Left kidney (tissue), 8 donors: ENCODE measurements at places on chromosomes 4 and X.

GRCh38 chr4:73603271-73603710 is 16.9 kb downstream of the RASSF6 start:
- DNase-seq = no peak

DNA sequence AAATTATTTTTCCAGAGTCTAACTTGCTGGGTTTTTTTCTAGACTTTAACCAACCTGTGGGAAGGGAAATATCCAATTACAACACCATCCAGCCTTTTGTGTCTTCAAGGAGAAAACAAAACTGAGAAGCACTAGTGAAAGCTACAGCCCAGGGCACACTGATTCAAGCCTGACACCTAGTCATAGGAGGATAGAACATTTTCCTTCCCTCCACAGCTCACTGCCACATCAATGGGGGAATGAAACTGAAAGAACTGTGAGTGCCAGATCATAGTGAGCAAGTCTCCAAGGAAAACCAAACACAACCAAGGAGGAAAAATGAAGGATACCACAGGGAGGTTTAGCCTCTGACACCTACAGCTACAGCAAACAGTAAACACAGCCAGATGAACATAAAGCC is 43.3 kb upstream of the MAGEA8 start:
- no peak for DNase-seq

DNA sequence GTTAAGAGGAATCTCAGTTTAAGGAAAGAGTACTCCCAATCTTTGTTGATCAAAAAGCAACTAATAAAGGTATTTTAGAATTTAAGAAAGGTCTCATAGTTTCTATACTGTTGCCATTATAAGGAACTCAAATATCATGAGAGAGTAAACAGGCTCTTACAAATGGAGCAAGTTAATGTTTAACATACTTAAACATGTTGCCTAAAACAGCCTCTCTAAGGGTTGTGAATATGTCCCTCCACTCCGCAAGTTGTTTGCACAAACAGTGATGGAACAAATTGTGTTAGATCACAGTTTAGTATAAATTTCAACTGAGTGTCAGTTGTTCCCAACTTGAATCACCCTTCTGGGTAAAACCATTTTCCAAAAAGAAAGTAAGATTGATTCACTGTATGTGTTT is 1678.3 kb downstream of the PCDH19 start:
- DNase-seq = no peak

DNA sequence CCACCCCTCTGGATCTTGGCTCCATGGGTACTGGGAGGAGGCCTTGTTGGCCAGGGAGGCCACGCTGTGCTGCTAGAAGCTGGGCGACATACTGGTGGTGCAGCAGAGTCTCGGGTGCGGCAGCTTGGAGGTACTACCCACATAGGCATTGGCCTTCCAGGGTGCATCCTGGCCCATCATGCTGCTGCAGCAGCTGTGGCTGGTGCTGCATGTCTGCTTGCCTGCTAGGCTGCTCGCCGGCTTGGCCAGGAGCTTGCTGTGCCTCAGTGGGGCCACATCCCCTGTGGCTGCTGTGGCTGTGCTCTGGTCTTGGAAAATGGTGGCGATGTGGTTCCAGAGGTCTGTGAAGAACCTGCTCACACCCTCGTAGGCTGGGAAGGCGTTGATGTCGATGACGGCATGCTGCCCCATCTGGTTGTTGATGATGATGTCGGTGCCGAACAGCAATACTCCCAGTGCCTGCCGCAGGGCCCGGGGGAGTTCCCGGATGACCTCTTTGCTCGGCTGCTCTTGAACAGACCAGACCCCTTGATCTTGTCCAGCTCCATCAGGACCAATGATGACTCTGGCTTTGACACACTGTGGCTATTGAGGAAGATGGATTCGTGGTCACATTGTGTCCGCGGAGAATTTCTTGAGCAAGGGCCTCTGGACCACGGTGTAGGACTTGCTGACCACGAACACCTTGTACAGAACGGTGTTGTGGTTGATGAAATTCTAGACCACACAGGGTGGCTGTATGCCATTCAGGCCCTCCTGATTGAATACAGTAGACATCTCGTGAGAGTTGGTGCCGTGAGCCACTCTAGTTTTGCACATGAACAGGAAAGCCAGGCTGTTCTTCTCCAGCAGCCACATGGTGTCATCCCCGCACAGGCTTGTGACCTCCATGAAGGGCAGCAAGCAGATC is 11.8 kb downstream of the RBM10 start:
- no peak for DNase-seq

GRCh38 chr4:163815776-163816175 is 321.3 kb downstream of the TMA16 start:
- no peak for DNase-seq

DNA sequence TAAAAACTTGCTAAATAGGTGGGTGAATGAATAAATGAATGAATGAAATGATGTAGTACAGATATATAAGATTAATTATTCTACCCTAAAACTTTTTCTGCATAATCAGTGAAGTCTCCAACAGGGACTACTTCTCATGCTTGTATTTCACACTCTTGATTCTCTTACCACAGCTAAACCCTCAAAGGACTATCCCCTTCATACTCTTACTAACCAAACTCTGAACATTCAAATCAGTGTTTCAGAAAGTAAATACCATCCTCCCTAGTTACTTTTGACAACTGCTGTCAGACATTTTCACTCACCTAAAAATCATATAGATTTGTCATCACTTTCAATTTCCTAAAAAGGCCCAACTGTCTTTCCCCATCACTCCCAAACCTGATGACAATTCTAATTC is 234.3 kb upstream of the HHIP start:
- no peak for DNase-seq

- no peak for DNase-seq
Measured at GRCh38 chr4:158538176-158538575, 16.5 kb downstream of the RXFP1 start.

DNA sequence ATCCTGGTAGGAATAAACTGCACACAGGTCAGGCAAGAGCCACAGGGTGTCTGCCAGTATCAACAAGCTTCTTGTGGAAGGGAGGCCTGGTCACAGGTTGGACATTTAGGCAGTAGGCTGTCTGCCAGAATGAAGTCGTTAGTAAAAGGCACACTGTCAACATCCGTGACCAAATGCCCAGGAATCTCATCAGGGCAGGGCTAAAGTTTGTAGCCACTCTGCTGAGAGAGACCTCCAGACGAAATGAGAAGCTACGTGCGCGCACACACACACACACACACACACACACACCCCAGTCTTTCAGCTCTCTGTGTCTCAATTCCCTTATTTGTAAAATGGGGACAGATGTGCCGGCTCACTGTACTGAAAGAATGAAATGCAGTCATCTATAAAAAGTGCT is 408.7 kb upstream of the ZFP42 start:
- DNase-seq = no peak

DNA sequence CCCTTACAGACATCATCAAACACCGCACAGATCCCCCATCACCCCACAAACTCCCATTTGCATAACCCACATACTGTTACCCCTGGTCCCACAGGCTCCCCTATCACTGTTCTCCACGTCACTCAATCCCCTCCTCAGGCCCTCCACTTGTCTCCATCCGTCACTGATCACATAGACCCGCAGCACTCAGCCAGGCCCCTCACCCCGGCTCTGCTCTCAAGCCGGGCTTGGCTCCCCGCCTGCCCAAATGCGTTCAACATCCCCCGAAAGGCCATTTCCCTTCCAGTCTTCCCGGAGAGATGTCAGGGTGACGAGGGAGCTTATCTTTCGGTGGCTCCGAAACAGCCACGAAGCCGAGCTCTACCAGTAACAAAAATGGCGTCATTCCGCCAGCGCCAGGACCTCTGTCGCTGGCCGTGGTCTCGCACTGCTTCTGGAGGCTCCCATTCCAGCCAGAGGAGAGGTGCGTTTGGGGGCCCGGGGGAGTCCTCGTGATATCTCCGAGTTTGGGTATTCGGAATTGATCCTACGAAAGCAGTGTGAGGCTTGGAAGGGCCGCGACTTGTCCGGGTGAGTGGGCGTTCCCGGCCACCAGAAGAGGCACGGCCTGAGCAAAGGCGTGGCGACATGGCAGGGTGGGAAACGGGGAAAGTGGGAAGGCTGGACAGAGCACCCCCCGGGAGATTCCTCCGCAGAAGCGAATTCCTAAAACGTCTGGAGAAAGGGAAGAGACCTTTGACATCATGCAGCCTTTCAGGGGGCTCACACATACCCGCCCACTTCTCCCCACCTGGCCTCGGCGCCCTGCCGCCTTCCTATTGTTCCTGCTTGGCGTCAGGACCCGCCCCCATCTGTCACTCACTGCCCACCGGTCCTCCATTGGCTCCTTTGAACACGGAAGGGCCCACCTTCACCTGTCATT is at the start of gene ZNF630:
Gene ZNF630, minus strand, starts transcription at position 577 of the 922 bp plus-strand sequence. CDS start 4,754 bp downstream, outside the sequence.
- peak; percentile 73 for DNase-seq

DNA sequence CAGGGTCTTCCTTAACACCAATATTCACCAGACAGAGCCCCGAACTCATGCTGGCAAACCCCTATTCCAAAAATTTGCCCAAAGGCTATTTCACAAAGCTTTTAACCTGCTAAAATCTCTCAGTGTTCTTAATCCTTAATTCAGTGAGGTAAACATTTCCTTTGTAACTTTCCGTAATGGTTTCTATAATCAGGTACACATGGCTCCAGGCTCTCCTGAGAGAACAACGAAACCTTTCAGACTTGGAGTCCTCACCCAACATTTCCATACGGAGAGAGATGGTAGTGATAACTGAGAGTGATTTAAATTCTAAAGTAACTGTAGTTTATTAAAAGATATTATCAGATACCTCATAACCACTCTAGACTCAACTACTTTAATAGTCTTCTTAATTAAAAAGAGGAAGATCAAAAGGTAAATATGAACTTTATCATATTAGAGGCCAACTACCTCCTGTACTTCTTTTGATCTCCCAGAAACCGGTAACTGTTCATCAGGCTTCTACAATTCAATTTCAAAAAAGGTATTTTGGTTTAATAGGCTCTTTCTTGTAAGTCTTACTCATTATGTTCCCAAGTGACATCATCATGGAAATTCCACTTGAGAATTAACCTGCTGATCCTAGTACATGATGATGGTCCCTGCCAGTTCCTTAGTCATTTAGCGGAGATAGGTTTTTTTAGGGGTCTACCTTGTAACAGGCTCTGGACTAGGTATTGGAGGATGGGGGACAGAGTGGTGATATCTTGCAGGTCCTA is 91.4 kb upstream of the UCP1 start:
- no peak for DNase-seq

- DNase-seq = no peak
Measured at GRCh38 chr4:149857446-149857845, 41.8 kb upstream of the IQCM start.

- DNase-seq = no peak
Measured at GRCh38 chr4:115334736-115335411, 221.5 kb upstream of the NDST4 start.

DNA sequence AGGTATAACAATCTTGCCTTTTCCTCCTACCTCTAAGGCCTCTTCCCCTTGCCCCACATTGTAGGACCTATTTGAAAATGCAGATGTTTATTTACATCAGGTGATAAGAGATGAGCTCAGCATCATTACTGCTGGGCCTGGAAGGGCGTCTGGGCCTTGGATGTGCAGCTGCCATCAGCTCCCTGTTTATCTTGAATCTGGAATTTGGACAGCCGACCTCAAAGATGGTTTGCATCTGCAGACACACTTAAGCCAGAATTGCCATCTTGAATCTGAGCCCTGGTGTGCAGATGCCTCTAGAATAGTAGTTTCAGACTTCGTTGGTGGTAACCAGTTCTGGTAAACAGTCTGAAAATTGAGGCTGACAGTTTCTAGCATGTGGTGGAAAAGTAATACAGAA is 59.0 kb downstream of the FAM193A start:
- no peak for DNase-seq

DNA sequence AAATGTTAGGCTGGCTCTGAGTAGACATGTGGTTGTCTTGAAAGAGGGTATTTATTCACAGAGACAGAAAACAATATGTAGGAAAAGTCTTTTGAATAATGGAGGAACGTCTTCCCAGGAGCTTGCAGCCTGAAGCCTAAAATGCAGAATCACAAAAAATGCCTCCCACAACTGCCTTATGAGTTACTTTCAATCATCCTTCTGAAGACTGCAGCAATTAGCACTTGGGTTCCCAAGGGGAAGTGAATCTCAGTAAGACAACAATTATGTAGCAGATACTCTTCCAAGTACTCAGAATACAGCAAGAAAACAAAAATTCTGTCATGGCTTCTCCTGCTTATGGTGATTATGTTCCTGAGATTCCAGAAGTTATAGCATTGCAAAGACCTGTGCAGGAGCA is 166.6 kb upstream of the TBL1X start:
- no peak for DNase-seq

DNA sequence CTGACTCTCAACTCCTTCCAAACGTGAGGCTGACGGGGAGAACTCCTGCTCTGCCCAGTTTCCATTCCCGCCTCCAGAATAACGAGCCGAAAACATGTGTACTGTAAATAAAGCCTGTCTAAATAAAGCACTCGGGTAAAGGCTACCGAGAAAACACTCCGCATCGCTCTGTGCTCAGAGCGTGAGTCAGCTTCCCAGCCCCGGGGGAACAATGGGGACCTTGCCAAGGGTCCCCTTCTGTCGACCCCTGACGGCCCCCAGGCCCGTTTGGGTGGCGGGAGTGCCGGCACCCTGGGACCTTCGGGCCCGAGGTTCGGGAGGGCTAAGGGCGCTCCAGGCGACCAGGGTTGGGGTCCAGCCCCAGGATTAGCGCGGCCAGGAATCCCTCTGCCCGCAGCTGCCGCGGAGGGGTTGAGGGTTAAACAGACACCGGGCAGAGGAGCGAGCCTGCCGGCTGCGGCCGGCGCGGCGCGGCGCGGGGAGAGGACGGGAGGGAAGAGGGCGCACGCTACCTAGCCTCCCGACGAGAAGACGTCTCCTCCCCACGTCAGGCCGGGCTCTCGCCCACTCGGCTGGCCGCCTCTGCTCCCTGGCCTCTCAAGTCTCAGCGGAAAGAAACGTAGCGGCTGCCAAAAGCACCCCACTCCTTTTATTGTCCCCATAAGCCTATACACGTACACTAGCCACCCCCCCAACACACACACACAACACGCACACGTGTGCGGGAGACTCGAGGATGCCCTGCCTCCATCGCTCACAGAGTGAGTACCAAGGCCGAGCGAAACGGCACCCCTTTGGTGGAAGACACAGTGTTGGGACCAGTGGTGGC is 85.5 kb downstream of the BCOR start:
- no peak for DNase-seq

DNA sequence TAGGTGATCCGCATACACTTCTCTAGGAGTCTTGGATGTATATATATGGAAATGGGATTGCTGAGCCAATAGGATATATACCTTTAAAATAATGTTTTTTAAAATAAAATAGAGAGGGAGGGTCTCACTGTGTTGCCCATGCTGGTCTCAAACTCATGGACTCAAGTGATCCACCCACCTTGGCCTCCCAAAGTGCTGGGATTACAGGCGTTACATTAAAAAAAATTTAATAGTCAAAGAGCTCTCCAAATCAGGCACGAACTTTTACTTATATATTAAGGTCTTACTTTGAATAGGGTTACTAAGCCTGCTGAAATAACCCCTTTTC is 109.0 kb downstream of the GNL3L start:
- peak; percentile 1 for DNase-seq

- no peak for DNase-seq
Measured at GRCh38 chrX:3712051-3712869, 1.2 kb downstream of the PRKX start.

DNA sequence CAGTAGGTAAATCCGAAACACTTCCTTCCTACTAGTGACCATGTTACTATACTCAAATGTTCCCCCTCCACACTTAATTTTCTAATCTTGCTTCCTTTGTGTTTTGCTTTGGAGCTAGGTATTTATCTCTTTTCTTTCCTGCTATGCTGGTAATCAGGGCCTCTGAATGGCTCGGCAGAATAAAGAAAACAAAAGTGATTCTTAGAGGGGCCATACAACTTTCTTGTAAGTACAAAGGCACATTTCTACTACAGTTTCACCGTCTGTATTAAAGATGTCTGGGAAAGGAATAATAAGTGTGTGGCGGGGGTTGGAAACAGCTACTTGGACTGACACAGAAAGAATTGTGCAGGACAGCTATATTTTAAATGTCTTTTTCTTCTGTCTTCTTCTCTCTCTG is 50.3 kb downstream of the GPC3 start:
- DNase-seq = no peak
